ENCODE measurements at places on chromosomes 2 and 18.

GRCh38 chr2:123695426-123695825 is 329.7 kb upstream of the CNTNAP5 start:
- DNase-seq, result no peak

DNA sequence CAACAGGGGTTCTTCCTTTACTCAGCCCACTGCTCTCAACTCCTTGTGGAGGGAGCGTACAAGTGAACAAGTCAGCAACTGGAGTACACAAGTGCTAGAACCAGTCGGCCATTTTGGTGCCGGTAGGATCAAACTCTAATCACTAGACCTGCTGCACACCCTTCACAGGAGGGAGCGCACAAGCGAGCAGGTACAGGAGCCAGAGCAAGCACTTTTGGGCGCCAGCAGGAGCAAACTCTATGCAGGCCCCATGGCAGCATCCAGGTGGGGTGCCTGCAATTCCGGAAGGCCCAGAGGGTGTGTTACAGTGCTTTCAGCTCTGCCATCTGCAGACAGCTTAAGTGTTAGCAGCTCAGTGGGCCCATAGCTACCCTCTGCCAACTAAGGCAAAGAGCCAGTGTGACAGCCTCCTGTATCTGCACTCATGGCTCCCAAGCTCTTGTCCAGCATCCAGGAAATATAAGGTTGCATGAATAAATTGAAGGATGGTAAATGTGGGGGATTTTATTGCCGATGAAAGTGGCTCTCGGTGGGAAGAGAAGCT is 426.1 kb downstream of the DCC start:
- DNase-seq, result no peak

DNA sequence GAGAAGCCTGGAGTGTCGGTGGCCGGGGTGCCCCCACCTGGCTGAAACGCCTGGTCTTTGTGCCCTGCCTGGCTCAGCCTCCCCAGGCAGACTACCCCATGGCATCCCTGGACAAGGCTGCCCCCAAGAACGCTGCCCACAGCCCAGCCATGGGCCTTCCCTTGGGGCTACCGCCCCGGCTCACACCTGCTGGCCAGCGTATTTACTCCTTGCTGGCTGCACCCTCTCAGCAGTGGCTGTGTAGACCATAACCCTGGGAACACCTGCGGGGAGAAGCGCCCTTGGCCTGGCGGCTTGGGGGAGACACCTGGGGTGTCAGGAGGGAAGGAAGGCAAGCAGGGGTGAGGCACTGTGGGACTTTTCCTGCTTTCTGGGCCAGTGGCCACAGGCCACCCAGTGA is 17.3 kb downstream of the CAPN10 start:
- peak; percentile 50 for DNase-seq

DNA sequence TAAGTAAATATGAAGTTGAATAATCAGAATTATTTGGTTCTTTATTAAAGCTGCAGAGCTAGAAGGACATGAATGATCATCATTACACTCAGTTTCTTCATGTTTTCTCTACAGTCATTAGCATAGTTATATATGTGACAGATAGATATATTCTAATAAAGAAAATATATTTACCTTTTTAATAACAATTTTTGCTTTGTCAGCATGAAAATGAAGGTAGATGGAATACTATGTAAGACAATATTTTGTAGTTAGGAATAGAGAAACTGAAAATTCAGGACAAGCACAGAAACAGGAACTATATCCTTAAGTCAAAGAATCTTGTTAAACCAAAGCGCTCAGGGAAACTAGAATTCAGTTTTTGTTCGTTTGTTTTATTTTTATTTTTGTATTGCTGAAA is 649.9 kb upstream of the NRXN1 start:
- no peak for DNase-seq

DNA sequence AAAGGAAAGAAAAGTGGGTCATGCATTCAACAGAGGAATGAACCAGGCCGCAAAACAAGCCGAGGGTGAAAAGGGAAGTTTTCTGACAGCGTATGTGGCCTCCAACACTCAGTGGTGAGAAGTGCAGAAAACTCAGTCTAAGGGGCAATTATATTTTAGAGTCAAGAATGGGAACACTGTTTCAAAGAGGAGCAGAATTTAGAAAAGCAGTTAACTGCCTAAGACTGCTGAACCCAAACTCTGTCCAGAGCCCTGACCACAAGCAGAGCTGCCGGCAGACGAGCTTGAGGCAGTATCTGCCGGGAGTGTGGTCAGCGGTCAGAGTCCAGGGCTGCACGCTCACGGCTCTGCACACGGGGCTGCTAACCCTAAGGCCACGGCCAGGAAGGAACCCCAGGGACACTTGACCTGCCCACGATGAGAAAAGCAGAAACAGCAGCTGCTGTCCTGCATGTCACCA is 347.0 kb upstream of the ID2 start:
- DNase-seq, result no peak

GRCh38 chr2:176628438-176628837 is 359.2 kb downstream of the MTX2 start:
- DNase-seq, result no peak

DNA sequence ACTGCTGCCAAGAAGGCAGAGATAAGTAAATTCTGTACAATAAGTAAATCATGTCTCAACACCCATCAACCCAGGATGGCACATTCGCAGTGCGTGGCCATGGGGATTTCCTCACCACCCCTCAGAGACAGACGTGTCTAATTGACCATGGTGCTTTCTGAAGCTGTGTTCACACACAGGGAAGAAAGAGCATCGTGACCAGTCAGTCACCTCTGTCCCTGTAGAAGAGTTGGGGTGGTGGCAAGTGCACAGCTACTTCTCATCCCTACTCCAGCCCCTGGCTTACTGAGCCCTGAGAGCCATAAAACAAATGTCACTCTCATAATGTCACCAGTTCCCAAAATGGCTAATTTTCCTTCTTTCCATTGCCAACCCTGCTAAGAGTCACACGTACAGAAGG is 31.3 kb upstream of the MLPH start:
- no peak for DNase-seq

GRCh38 chr2:158221063-158222020 is 119.7 kb downstream of the UPP2 start:
- no peak for DNase-seq

DNA sequence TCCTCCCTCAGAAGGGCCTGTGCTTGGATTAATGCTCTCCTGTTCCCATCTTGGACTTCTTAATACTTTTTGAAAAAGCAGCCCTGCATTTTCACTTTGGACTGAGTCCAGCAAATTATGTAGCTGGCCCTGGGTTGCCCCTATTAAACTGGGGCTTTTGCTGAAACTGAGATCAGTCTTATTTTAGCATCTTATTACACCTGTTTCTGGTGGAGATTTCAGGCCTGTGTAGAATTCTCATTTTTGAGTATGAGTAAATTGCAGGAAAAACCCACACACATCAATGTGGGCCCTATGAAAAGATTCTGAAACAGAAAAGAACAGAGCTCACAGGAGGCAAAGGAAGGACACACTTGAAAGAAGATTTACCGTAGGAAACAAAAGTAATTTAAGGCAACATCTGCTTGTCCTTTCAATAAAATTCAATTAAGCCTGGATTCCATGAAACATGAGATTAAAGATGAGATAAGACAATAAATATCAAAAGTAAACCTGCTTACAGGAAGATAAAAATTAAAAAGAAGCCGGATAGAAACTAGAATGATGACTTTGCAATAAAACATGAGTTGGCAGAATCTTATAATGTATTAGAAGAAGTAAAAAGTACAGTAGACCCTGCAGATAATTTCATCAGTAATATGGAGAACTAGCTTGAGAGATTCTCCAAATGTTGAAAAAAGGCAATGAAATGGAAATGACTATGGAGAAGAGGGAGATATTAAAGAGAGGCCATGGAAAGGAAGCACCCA is 90.7 kb upstream of the GCFC2 start:
- no peak for DNase-seq

DNA sequence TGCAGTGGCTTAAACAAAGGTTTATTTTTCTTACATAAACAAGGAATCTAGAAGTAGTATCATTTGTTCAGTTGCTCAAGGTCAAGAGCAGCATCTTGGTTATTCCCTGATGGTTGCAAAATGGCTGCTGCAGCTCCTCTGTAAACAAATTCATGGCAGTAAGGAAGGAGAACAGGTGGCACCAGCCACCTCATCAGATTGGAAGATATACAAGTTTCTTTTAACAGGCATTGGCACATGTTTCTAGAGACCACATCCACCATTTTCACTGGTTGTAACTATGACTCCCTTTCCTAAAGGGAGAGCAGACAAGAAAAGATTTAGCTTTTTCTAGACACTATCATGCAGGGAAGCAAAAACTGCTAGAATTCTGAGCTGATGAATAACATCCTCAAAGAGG is 46.3 kb downstream of the PKDCC start:
- DNase-seq, result no peak

- DNase-seq, result no peak
Measured at GRCh38 chr2:10267551-10268465, 34.9 kb upstream of the HPCAL1 start.

- DNase-seq, result no peak
Measured at GRCh38 chr18:26190506-26190905, 35.7 kb upstream of the TAF4B start.

GRCh38 chr2:204258890-204259289 is 286.4 kb upstream of the PARD3B start:
- DNase-seq, result no peak

DNA sequence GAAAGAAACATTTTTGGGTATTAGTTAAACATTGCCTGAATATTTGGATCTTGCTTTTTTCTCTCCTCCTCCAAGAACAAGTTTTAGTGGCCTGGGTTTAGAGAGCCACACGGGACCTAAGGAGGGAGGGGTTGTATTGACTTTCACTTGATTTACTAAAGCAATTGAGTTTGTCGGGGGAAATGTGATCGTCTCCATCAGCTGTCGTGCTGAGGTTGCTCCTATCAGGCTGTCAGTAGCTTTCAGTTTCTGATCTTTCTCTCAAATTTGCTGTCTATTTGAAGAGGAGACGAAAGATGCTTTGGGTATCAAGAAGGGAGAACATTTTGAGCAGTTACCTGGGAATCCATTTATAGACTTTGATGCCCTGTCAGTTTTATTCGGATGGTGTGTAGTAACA is 106.0 kb downstream of the SETBP1 start:
- DNase-seq, result no peak

DNA sequence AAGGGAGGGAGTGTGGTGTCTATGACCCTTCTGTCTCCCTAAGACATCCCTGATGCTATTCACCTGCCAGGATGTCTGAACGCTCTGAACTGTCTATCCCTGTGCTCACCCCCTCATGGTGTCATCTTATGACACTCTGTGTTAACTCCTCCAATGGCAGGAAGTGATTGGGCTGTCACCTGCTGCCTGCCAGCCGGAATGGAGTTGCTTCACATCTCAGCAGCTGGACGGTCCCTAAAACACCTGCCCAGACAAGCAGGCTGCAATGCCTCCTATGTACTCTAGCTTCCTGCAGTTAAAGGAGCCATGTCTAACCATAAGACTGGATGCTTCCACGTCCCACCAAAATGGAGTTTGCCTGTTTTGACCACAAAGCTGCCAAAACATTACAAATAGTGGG is 99.9 kb downstream of the CPO start:
- DNase-seq, result no peak

DNA sequence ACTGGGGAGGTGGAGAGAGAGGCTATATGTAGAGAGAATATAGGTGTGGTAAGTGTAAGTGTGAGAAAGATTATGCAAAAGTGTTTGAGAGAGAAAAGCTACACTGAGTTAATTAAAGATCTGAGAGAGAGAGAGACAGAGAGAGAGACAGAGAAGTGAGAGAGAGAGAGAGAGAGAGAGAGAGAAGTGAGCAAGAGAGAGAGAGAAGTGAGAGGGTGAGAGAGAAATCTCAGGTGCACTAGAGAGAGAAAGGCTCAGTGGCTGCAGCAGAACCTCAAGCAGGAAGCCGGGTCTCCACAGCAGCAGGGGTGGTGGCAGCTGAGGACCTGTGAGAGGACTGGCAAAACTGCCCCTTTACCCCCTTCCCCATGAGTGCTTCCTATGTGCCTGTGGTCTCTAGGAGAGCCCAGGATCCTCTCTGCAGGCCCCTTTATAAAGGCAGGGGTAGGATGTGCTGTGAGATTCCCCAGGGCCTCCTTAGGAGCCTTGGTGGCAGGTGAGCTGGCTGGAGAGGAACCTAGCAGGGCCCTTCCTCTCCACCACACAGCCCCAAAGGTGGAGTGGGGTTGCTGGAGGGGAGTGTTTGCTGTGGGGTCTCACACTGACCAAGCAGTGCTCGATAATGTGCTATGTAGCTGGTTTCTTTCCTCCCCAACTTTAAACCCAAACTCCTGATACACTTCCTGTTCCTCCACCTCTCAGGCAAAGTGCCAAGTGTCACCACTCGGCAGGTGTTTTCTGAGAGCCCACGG is 52.6 kb downstream of the SLC4A5 start:
- no peak for DNase-seq

- DNase-seq, result no peak
Measured at GRCh38 chr2:184879671-184880070, 281.3 kb downstream of the ZNF804A start.

- DNase-seq, result no peak
Measured at GRCh38 chr2:127427376-127428056, 9.3 kb downstream of the PROC start.

DNA sequence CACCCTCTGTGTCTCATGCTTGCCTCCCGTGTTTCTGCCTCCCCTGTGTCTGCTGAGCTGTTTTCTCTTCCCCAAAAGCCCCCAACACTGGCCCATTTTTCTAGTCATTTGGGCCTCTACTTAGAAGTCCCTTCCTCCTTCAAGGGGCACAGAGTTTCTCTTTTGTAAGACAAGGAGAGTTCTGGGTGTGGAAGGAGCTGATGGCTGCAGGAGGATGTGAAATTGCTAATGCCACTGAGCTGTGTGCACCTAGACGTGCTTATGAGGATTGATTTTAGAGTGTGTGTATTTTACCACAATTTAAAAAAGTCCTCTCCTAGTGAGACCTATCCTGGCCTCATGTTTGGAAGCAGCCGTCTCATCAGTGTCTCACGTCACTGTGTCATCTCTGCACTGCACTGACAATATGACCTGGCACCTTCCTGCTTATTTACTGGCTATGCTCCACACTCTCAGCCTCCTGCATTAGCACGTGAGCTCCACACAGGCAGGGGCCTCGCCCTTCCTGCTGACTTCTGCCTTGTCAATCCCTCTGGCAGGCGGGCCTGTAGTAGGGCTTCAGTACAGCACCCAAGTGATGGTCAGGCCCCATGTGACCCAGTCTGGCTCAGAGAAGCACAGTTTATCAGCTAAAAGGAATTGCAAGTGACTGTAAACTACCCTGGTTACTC is 8.0 kb upstream of the MBP start:
- DNase-seq, result no peak

- peak; percentile 76 for DNase-seq
Measured at GRCh38 chr2:166375736-166376487, at the start of gene SCN9A. Gene SCN9A (minus strand): TSS chr2:166375944. CDS start chr2:166311756, 64,188 bp downstream.

GRCh38 chr2:31101701-31102100 is 36.5 kb downstream of the GALNT14 start:
- no peak for DNase-seq

- no peak for DNase-seq
Measured at GRCh38 chr2:164903204-164903603, 52.1 kb downstream of the SLC38A11 start.

DNA sequence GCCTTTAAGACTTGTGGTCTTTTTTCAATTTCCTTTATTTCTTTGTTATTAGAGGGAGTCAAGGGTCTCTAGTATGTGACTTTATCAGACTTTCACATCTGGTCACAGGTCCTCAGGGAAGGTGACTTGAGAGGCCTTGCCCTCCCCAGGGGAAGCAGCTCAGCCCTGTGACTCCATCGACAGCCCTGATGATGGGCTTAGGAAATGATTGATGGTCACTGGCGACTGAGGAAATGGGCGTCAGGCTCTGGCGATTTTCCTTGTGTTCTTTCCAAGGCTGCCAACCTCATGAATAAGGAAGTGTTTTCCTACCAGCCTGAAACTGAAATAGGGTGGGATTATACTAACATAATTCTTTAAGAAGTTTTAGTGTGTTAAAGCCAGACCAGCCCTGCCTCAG is 21.1 kb downstream of the SERPINE2 start:
- no peak for DNase-seq

All from suprapubic skin (tissue), 4 donors.